ENCODE measurements at places on chromosomes 16 and 17.
A peak's percentile ranks its signal among the peaks of the same experiment; 100 is the strongest.

GRCh38 chr17:43591001-43591400 is 44.9 kb upstream of the ETV4 start:
- DNase-seq: no peak

- peak; percentile 98 for DNase-seq
Observed at GRCh38 chr17:19377602-19378415, 489 bp upstream of the MAPK7 start.

DNA sequence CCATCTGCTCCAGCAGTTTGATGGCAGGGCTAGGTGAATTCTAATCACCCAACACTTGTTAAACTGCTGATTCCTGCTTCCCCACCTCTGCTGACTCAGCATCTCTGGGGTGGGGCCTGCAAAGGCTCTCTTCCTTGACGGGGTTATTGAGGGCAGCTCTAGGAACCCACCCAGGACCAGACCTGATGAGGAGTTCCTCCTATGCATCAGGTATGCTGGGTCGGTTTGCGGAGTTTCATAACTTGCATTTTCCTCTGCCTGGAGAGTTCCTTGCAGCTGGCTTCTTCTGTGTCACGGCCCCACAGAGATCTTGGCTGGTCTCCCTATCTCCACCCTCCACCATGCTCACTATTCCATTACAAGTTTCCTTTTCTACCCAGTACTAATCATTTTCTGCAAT is 93.4 kb upstream of the CCL2 start:
- no peak for DNase-seq

DNA sequence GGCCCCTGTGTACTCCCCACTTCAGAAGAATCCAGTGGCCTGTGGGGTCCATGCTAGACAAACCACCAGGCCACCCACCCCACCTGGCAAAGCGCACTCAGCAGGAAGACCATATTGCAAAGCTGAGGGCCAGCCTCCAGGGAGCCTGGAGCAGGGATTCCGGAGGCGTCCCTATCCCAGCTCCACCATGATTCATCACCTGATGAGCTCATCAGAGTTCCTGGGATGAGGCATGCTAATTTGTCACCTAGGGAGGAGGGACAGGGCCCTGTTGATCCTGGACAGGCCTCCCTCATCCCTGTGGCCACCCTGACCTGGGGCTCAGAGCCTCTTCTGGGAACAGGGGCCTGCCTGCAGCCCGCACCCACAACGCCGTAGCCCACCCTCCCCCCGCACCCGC is 131.6 kb upstream of the PLCG2 start:
- no peak for DNase-seq

- peak; percentile 50 for DNase-seq
Observed at GRCh38 chr16:12059216-12059769, 82.8 kb downstream of the SNX29 start.

DNA sequence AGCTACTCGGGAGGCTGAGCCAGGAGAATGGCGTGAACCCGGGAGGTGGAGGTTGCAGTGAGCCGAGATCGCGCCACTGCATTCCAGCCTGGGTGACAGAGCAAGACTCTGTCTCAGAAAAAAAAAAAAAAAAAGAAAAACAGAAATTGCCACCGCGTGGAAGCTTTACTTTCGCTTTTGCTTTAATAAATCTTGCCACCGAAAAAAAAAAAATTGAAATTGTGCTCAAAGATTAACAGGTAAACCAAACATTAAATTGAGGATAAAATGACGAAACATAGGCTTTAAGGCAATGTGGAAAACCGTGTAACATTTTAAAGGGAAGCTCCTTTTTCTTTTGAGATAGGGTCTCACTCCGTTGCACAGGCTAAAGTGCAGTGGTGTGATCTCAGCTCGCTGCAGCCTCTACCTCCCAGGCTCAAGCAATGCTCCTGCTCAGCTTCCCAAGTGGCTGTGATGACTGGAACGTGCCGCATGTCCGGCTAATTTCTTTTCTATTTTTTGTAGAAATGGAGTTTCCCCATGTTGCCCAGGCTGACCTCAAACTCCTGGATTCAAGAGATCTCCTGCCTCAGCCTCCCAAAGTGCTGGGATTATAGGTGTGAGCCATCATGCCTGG is 40.1 kb downstream of the ZNF276 start:
- DNase-seq: no peak
